ENCODE measurements at places on chromosomes 12 and 14.

GRCh38 chr12:126509572-126509971 lies 1444.3 kb downstream of the AACS start:
- no peak for DNase-seq

DNA sequence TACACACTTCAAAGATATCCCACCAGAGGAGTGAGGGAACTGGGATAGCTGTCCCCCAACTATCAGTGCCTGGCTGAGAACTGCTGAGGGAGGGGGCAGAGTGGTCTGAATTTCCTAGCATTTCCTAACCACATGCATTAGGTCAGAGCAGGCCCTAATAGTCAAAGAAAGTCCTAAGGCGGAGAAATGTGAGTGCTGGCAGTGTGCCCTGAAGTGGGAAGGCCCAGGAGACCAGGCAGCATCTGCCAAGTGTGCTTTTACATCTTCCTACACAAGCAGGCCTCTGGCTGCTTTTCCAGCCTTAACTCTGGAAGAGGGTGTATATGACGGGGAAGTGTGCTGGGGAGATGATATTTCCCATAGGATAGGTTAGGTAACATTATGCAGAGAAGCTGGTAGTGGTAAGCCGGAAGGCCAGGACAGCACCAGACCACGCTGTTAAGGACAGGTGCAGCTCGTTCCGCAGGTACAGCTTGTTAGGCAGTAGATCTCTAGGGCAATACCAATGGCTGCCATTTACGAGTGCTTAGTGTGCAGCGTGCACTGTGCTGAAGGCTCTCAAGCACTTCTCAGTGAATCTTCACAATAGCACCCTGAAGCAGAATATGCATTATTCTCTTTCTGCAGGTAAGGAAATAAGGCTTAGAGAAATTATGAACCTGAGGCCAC lies 9.1 kb upstream of the CCDC198 start:
- no peak for DNase-seq

- DNase-seq, result no peak
These were observed 362.1 kb upstream of the STXBP6 start for GRCh38 chr14:25411781-25412757.

DNA sequence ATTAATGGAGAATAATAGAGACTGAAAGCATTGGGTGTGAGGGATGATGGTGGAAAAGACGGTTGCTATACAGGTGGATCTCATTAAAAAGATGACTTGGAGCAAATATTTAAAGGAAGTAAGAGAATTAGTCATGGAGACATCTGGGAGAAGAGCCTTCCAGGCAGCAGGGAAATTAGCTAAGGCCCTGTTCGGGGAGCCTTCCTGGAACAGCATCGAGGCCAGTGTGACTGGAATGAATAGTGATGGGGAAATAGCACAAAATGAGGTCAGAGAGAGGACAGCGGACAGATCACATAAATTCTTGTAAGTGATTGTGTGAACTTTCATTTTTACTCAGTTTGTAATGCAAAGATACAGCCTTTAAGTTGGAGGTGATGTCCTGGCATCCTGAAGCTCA lies 842.3 kb downstream of the SLC6A15 start:
- no peak for DNase-seq

DNA sequence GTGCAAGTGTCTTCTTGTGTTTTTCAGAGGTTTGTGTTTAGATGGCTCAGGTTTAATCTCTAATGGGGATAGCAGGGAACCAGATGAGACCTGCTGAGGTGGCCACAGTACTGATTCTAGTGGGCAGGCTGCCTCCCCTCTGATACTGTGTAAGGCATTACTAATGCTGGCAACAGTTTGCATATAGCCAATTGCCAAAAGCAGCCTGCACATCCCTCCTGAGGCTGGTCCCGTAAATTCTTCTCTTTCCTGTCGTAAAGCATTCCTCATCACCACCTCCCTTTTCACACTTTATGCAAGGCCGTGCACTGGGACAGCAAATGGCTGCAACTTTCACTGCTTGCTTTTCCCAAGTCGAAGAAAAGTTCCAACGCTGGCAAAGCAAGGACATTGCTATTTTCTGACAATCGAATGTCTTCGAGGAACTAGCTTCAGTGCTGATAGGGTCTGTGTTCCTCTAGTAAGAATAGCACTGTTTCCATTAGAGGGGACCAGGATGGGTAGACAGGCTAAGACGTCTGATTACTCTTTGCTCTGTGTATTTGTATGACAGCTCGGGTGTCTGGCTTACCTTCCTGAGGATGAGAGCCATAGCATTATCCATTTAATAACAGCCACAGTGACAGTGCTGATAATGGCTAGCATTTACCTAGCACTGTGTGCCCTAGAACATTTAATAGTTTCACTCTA lies 178.2 kb upstream of the HIF1A start:
- no peak for DNase-seq

- no peak for DNase-seq
These were observed 64.8 kb upstream of the PTGR2 start for GRCh38 chr14:73786636-73787485.

DNA sequence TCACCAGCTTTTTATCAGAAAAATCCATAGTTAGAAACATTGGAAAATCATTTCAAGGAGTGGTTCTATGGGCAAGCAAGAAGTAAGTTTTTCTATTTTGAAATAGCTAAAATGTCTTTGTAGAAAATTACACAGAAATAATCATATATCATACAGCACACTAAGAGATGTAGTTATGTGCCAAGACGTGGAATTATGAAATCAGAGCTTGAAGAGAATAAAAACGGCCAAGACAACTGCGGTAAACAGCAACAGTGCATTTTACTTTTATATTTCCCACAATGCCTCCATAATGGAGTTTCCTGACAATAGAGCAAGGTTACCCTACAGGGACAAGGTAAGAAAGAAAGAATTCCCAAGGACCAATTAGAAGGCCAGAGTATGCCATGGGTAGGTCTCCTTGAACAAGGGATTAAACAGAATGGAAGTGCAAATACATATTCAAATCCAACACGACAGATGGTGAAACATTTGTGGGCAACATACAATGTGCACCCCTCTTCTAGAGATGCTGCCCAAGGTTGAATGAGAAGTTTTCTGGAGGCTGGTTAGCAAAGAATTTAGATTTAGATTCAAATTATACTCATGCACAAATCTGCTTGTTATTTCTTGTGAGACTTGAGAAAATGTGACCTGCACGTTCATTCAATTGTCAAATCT lies 76.1 kb upstream of the BTG1 start:
- no peak for DNase-seq

DNA sequence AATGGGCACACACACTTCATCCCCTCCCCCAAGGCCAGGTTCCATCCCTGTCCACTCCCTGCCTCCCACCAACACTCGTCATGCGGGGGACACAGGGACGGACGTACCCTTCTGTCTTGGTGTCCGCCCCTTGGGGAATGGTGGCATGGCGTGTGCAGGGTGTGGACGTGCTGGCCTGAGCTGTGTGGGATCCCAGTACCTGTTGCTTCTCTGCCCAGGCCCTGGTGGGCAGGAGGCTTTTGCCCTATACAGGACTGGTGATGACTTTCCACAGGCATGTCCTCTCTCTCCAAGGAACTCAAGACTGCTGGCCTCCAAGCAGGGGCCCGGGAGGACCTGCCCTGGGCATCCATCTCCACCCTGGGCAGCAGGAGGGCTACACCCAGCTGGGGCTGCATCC lies 195.8 kb upstream of the PRMT8 start:
- DNase-seq, result no peak

DNA sequence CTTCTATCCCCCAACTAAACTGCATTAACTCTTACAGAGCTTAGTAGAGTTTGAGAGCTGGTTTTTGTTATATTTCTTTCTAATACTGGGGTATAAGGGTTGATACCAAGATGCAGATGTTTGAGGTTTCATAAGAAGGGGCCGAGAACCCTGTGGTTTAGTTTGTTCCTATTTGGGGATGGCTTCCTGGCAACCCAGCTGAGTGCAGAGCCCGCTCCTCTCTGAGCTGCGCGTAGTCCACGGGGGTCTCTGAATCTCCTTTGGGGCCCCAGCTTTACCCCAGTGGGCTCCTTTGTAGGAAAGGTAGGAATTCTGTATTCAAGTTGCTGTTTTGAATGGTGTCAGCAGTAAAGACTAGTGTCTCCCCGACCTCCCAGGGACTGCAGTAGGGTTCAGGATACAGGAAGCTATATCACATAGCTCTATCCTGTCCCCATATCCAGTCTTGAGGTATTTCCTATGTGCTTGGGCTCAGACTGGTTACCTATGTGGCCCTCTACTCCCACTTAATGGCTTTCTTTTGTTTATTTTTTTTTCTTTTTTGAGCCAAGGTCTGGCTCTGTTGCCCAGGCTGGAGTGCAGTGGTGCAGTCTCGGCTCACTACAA lies 25.4 kb downstream of the PLXNC1 start:
- DNase-seq, result no peak
